ENCODE measurements at places on chromosomes 3 and 15. TPM values are rescaled to one million over a fixed set of nuclear protein-coding genes. Genes with fewer than 3 reads are reported as not detected.

- no peak for DNase-seq
Observed at GRCh38 chr3:37964716-37965115, 25.9 kb upstream of the VILL start.

- no peak for DNase-seq
Observed at GRCh38 chr3:45908761-45909160, 22.4 kb downstream of the CCR9 start.

- DNase-seq: no peak
Observed at GRCh38 chr3:125381743-125382142, 6.6 kb upstream of the ZNF148 start.

GRCh38 chr3:28595372-28595771 is 246.7 kb upstream of the AZI2 start:
- no peak for DNase-seq

DNA sequence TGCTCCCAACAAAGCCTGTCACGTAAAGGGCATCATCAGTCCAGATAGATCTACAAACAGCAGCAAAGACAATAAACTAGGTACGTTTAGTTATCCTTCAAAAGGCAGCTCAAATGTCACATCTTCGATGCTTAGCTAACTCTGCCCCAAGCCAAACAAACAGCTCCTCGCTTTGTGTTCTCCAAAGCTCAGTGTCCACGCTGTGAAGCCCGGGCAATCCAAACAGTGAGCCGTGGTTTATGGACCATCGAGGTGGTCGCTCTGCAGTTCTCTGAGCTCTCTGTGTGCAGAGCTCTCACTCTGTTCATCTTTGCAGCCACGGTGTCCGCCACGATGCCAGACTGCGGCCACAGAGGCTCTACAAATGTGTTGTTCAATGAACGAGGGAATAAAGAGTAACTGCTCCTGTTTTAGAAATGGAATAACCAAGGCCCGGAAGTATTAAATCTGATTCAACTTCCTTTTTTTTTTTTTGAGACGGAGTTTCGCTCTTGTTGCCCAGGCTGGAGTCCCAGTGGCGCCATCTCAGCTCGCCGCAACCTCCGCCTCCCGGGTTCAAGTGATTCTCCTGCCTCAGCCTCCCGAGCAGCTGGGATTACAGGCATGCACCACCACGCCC is 117.2 kb upstream of the FAM174B start:
- DNase-seq: no peak

- peak; percentile 52 for DNase-seq
Observed at GRCh38 chr3:185846037-185846436, 21.2 kb upstream of the IGF2BP2 start.

DNA sequence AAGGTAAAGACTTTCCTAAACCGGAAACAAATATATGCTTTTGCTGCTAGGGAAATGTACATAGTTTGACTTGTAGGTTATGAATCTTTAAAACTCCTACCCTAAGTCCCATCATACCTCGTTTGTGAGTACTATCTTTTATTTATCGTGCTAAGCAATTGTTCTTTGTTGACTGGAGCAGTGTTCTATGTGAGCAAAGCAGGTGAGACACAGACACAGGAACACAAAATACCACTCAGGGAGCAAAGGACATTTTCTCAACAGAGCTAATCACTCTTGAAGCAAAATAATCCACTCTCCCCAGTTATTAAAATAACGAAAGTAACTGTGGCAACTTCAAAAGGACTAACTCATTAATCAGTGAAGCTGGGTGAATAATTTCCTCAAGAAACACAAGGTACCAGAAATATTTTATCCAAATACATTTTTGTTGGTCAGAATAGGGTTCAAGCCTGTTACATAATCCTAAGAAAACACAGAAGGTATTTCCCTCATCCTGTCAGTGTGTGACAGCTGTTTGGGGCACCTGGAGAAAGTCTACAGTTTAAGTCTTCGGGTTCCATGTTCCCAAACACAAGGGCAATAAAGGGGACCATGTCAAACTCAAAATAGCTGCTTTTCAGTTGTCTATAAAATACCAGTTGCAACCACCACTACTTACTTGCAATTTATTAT is 407.7 kb downstream of the FOXP1 start:
- DNase-seq: no peak

- no peak for DNase-seq
Observed at GRCh38 chr3:99599894-99600293, 38.5 kb upstream of the COL8A1 start.

The POPDC2 gene
- total RNA-seq: not detected

Data from GM23338 (cell line).